ENCODE measurements at places on chromosomes 7 and 10.

DNA sequence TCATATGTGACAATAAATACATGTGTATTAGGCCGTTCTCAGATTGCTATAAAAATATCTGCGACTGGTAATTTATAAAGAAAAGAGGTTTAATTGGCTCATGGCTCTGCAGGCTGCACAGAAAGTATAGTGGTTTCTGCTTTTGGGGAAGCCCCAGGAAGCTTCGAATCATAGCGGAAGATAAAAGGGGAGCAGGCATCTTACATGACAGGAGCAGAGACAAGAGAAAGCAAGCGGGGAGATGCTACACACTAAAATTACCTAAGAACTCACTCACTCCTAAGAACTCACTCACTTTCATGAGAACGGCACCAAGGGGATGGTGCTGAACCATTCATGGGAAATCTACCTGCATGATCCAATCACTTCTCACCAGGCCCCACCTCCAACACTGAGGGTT, 284.9 kb downstream of the OTUD1 start:
- DNase-seq = no peak

GRCh38 chr10:7609556-7609955, 57.2 kb downstream of the ITIH5 start:
- no peak for DNase-seq

DNA sequence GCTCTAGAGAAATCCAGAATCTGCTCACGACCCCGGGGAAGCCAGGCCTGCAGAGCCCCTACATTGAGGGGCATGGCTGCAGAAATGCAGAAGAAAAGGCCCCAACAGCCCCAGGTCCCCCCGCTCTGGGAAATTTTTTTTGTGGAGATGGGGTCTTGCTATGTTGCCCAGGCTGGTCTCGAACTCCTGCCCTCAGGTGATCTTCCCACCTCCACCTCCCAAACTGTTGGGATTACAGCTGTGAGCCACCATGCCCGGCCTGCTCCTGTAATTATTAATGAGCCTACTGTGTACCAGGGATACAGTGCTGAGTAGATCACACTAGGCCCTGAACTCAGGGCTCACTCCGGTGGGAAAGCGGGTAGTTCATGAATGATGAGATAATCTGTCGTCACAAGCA, 29.9 kb downstream of the TNRC18 start:
- no peak for DNase-seq

- DNase-seq = no peak
Measured at GRCh38 chr10:99788598-99789256, 6.3 kb downstream of the ABCC2 start.

- DNase-seq = no peak
Measured at GRCh38 chr10:94293354-94293753, 69.4 kb downstream of the NOC3L start.

GRCh38 chr10:4883079-4883739, 57.2 kb downstream of the AKR1E2 start:
- DNase-seq = no peak

GRCh38 chr10:78974617-78975317, 94.0 kb upstream of the ZMIZ1 start:
- DNase-seq = no peak

DNA sequence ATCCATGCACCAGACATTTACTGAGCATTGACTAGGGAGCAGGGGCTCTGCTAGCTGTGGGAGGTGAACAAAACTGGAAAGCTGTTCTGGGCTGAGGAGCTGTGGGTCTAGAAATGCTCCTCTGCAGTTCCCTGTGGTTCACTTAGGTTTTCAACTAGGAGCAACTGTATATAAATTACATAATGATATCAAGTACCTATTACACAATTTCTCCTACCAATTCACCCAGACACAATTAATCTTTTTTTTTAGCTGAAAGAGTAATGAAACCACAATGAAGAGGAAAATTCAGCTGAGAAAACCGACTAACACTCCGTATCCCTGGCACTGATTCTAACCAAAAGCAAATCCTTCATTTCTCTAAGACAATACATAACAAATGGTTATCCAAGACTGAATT, 39.4 kb downstream of the COL28A1 start:
- DNase-seq = no peak

GRCh38 chr10:87862679-87863052, 667 bp downstream of the KLLN start:
- DNase-seq = peak; percentile 20

- DNase-seq = no peak
Measured at GRCh38 chr10:79054203-79055099, 14.3 kb upstream of the ZMIZ1 start.

GRCh38 chr10:32379950-32380551, 33.1 kb upstream of the EPC1 start:
- no peak for DNase-seq
